ENCODE measurements at places on chromosomes 7 and 10. TPM values are rescaled to one million over a fixed set of nuclear protein-coding genes. Genes with fewer than 3 reads are reported as not detected.

GRCh38 chr7:29043576-29043975, 85.4 kb upstream of the TRIL start:
- H3K27me3 ChIP-seq: no peaks in the 10 kb centered on the region
- H3K36me3 ChIP-seq: no peaks in the 10 kb centered on the region
- no peak for DNase-seq
- H3K4me3 ChIP-seq: no peak overlapping the region
- no peak overlapping the region for H3K27ac ChIP-seq
- H3K4me1 ChIP-seq: no peaks in the 10 kb centered on the region

The C10orf67 gene
- total RNA-seq: 0.16 TPM

DNA sequence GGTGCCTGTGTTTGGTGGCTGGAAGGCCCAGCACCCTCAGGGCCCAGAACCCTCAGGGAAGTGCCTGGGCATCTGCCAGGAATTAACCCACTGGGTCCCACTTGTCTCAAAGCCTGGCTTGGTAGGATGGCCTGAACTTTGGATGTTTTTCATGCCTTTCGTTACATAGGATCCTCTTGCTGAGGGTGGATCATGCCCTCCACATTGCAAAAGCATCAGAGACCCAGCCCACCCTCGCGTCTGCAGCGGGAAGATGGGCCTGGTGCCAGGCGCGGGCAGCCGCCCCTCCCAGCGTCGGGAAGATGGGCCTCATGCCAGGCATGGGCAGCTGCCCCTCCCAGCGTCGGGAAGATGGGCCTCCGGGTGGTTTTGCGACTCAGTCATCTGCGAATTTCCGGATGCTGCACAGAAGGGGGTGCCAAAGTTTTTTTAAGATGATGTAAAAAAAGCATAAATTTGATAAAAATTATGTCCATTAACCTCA, 51.9 kb upstream of the PRKAR1B start:
- H3K4me1 ChIP-seq: peaks cover 17% of the 10 kb centered on the region
- no peak for DNase-seq
- peaks cover 19% of the 10 kb centered on the region for H3K36me3 ChIP-seq
- H3K27me3 ChIP-seq: no peaks in the 10 kb centered on the region

DNA sequence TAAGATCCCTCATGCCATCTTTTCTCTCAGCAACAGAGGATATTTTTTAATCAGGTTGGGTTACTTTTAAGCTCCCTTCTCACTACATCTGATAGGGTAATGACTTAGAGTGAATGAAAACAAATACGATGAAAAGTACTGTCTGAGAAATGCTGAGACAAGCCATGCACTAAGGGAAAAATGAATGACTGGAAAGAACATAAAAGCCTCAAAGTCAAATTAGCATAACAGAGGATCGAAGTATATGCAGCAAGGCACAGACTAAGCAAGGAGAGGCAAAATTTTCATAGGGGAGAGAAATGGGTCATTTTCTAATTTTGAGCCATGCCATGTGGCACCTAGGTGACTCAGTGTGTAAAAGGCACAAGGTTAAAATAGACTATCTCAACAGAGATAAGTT, 8.5 kb upstream of the POT1 start:
- no peaks in the 10 kb centered on the region for H3K4me1 ChIP-seq
- no peak overlapping the region for H3K4me3 ChIP-seq
- no peaks in the 10 kb centered on the region for H3K36me3 ChIP-seq
- DNase-seq: no peak
- H3K27ac ChIP-seq: no peak overlapping the region
- H3K27me3 ChIP-seq: no peaks in the 10 kb centered on the region

GRCh38 chr7:147535701-147536111, 1054.9 kb upstream of the C7orf33 start:
- H3K4me3 ChIP-seq: no peak overlapping the region
- H3K36me3 ChIP-seq: no peaks in the 10 kb centered on the region
- H3K27me3 ChIP-seq: no peaks in the 10 kb centered on the region
- no peaks in the 10 kb centered on the region for H3K4me1 ChIP-seq

The CCDC146 gene
- 3.6 TPM for total RNA-seq

The AKR1C8 gene
- total RNA-seq: not detected

The ACSL5 gene
- 12.0 TPM for total RNA-seq

The ZNF511 gene
- total RNA-seq: 31.9 TPM

The IL6 gene
- 3.6 TPM for total RNA-seq

The MKX gene
- 0.22 TPM for total RNA-seq

The ADAM8 gene
- total RNA-seq: 0.82 TPM

The RAMP3 gene
- 62.0 TPM for total RNA-seq

- H3K27me3 ChIP-seq: no peaks in the 10 kb centered on the region
- no peaks in the 10 kb centered on the region for H3K36me3 ChIP-seq
- H3K4me3 ChIP-seq: no peak overlapping the region
- DNase-seq: no peak
Measured at GRCh38 chr7:85682833-85683620, 496.2 kb upstream of the SEMA3D start.

DNA sequence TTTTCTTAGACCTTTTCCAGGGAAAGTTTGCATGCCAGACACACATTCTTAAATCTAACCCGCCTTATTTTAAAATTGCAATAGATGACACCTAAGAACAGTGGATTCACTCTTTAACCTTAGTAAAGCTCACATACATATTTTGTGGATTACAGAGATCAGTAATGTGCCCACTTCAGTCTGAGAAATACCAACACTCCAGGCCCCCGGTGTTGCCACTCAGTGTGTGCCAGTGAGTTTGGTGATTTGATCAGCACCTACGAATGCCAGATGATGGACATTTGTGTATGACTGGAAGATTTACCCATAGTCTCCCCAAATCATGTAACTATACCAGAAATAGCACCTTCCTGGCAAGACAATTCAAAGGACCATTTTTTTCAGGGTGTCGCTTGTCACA, 2.6 kb downstream of the LRRN3 start:
- peak overlapping the region; percentile 70 for H3K27ac ChIP-seq
- H3K27me3 ChIP-seq: no peaks in the 10 kb centered on the region
- no peaks in the 10 kb centered on the region for H3K4me1 ChIP-seq
- peak overlapping the region; percentile 55 for H3K4me3 ChIP-seq
- DNase-seq: no peak

DNA sequence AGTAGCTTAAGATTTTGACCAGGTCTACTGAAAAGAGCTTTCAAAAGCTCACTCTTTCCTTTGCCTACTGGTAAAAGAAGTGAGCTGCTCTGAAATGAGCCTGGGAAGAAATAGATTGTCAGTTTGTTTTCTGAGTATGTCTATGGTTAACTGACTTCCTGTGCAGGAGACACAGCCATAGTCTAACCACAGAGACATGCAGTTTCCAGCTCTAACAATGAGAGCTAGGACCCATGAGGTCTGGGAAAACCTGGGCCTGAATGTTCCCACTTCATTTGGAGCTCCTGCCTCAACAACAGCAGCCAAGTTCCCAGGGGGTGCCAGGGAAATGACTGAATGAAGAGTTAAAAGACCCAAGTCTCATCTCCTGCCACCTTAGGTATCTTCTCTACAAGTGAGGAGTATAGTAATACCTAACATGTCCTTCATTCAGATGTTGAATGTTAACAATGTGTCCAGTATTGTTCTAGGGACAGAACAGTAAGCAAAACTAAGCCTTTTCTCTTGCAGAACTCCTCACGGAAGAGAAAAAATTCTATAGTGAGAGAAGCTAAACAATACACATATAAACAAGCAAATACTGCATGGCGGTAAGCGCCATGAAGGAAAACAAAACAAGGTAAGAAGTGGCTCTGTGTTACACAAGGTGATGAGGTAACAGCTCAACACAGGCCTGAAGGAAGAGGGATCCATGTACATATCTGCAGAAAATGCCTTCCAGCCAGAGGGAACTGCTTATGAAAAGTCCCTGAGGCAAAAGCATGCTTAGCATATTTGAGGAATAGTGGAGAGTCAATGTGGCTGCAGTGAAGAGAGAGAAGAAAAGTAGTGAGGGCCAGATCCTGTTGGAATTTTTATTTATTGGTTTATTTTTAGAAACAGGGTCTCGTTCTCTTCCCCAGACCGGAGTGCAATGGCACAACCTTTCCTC, 26.4 kb upstream of the ANKRD1 start:
- H3K27ac ChIP-seq: no peak overlapping the region
- DNase-seq: no peak
- H3K4me3 ChIP-seq: no peak overlapping the region
- no peaks in the 10 kb centered on the region for H3K4me1 ChIP-seq

DNA sequence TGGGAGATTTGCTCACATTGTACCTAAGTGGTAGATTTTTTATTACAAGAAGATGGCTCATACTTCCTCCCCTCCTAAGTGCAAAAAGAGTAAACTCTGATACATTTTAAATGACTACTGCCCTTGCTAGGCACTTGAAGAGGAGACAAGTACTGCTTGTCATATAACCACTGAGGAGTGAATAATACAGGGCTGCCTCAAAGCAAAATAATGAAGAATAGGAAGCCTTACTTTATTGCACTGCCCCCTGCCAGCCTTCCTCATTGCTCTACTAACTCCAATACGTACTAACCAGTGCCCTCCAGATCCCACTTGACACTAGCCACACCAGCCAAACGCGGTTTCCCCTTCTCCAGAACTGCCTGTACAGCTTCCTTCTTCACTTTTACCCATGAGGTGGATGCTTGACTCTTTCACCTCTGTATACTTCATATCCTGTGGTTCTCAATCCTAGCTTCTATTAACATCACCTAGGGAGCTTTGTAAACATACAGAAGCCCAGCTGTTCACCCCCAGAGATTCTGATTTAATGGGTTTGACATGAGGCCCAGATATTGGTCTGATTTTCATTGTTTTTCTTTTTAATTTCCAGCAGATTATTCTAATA, 11.7 kb upstream of the MTERF1 start:
- no peaks in the 10 kb centered on the region for H3K36me3 ChIP-seq
- DNase-seq: no peak
- no peaks in the 10 kb centered on the region for H3K27me3 ChIP-seq
- no peak overlapping the region for H3K27ac ChIP-seq
- no peaks in the 10 kb centered on the region for H3K4me1 ChIP-seq

DNA sequence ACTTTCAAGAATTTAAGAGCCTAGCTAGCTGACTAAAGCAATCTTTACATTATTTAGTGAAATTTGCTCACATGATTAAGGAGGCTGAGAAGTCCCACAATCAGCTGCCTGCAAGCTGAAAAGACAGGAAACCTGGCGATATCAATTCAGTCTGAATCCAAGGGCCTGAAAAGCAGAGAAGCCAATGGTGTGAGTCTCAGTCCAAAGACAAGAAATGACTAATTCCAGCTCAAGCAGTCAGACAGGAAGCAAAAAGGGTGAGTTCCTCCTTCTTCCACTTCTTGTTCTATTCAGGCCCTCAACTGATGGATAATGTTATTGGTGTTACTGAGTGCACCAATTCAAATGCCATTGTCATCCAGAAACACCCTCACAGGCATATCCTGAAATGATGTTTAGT, 1231.6 kb upstream of the CELF2 start:
- H3K4me1 ChIP-seq: no peaks in the 10 kb centered on the region
- no peak for DNase-seq
- no peak overlapping the region for H3K4me3 ChIP-seq
- H3K36me3 ChIP-seq: no peaks in the 10 kb centered on the region

GRCh38 chr10:118698421-118698820, 56.3 kb downstream of the CACUL1 start:
- no peaks in the 10 kb centered on the region for H3K27me3 ChIP-seq
- H3K4me3 ChIP-seq: no peak overlapping the region
- peaks cover 7% of the 10 kb centered on the region for H3K36me3 ChIP-seq
- peaks cover 4% of the 10 kb centered on the region for H3K4me1 ChIP-seq
- H3K27ac ChIP-seq: no peak overlapping the region
- DNase-seq: no peak

The WEE2 gene
- not detected for total RNA-seq

The GRID1 gene
- 0.37 TPM for total RNA-seq

GRCh38 chr10:30792025-30792424, 162.5 kb upstream of the LYZL2 start:
- no peaks in the 10 kb centered on the region for H3K27me3 ChIP-seq
- no peaks in the 10 kb centered on the region for H3K36me3 ChIP-seq
- no peaks in the 10 kb centered on the region for H3K4me1 ChIP-seq
- DNase-seq: no peak

GRCh38 chr7:50185951-50186682, 93.1 kb upstream of the ZPBP start:
- H3K27me3 ChIP-seq: no peaks in the 10 kb centered on the region
- H3K4me3 ChIP-seq: no peak overlapping the region
- H3K4me1 ChIP-seq: no peaks in the 10 kb centered on the region
- no peaks in the 10 kb centered on the region for H3K36me3 ChIP-seq
- DNase-seq: no peak

The DNMBP gene
- 8.2 TPM for total RNA-seq

GRCh38 chr10:99430116-99430450, 341 bp downstream of the GOT1 start:
- no peaks in the 10 kb centered on the region for H3K27me3 ChIP-seq
- H3K4me3 ChIP-seq: peak overlapping the region; percentile 89
- peaks cover 17% of the 10 kb centered on the region for H3K36me3 ChIP-seq
- peak overlapping the region; percentile 88 for H3K27ac ChIP-seq
- no peak for DNase-seq
- H3K4me1 ChIP-seq: no peaks in the 10 kb centered on the region

The IKZF1 gene
- 9.7 TPM for total RNA-seq

- DNase-seq: no peak
- no peaks in the 10 kb centered on the region for H3K36me3 ChIP-seq
- no peaks in the 10 kb centered on the region for H3K4me1 ChIP-seq
Measured at GRCh38 chr7:125504848-125505247, 575.2 kb upstream of the POT1 start.

The SLC35G1 gene
- total RNA-seq: 3.5 TPM

The ZSCAN21 gene
- 7.1 TPM for total RNA-seq

- peaks cover 17% of the 10 kb centered on the region for H3K36me3 ChIP-seq
- H3K27me3 ChIP-seq: no peaks in the 10 kb centered on the region
- H3K4me3 ChIP-seq: no peak overlapping the region
- H3K4me1 ChIP-seq: no peaks in the 10 kb centered on the region
- peak overlapping the region; percentile 91 for H3K27ac ChIP-seq
- DNase-seq: no peak
Measured at GRCh38 chr7:47318395-47319182, 263.3 kb downstream of the TNS3 start.

- peaks cover 10% of the 10 kb centered on the region for H3K4me1 ChIP-seq
- peaks cover 39% of the 10 kb centered on the region for H3K27me3 ChIP-seq
- peak; percentile 57 for DNase-seq
- H3K36me3 ChIP-seq: no peaks in the 10 kb centered on the region
- H3K4me3 ChIP-seq: peak overlapping the region; percentile 12
Measured at GRCh38 chr7:27108390-27109127, 6.1 kb upstream of the HOXA2 start.

The GNAT3 gene
- not detected for total RNA-seq

GRCh38 chr10:88063861-88064557, 200.6 kb downstream of the PTEN start:
- H3K4me3 ChIP-seq: no peak overlapping the region
- no peak for DNase-seq
- no peaks in the 10 kb centered on the region for H3K27me3 ChIP-seq
- H3K27ac ChIP-seq: no peak overlapping the region
- no peaks in the 10 kb centered on the region for H3K36me3 ChIP-seq

- no peaks in the 10 kb centered on the region for H3K36me3 ChIP-seq
- H3K27me3 ChIP-seq: no peaks in the 10 kb centered on the region
- DNase-seq: no peak
- H3K4me3 ChIP-seq: no peak overlapping the region
- H3K27ac ChIP-seq: peak overlapping the region; percentile 94
- H3K4me1 ChIP-seq: no peaks in the 10 kb centered on the region
Measured at GRCh38 chr7:106218546-106218945, 66.2 kb downstream of the NAMPT start.

The MYH16 gene
- not detected for total RNA-seq

Measured in right atrium auricular region (tissue), 2 donors.